Parietal lobe (tissue), 2 donors: ENCODE measurements at places on chromosomes 2 and 18. TPM values are rescaled to one million over a fixed set of nuclear protein-coding genes. Genes with fewer than 3 reads are reported as not detected.

Gene KCNS3
- total RNA-seq: 1.9 TPM

Gene TSGA10
- 25.4 TPM for total RNA-seq

Gene SLC20A1
- total RNA-seq: 60.7 TPM

Gene RNU2-63P
- total RNA-seq: not detected

Gene ANKRD29
- total RNA-seq: 5.3 TPM

Gene SH2D6
- total RNA-seq: 0.94 TPM

Gene RANBP2
- total RNA-seq: 128 TPM

Gene SPATA3
- total RNA-seq: not detected

Gene CMPK2
- total RNA-seq: 8.1 TPM

Gene EPB41L3
- total RNA-seq: 85.8 TPM

Gene ZSWIM2
- total RNA-seq: 0.63 TPM

Gene ALLC
- not detected for total RNA-seq

Gene IL1A
- total RNA-seq: not detected

Gene RAB6C
- 0.63 TPM for total RNA-seq

Gene LDLRAD4
- total RNA-seq: 299 TPM

Gene GPAT2
- total RNA-seq: 3.1 TPM

Gene LRRC30
- total RNA-seq: not detected
